Stimulated activated CD8-positive, alpha-beta memory T cell treated with anti-CD3 and anti-CD28 coated beads, Interleukin-4, amount 100 ng/mL, for 4 hours (primary cell): ENCODE measurements at places on chromosomes 5 and 9.

- no peak for DNase-seq
These were observed 103.9 kb upstream of the DAPK1 start for GRCh38 chr9:87393706-87394230.

GRCh38 chr5:58064801-58065200, 395.1 kb downstream of the PLK2 start:
- DNase-seq = no peak

GRCh38 chr5:84227236-84227635, 157.4 kb downstream of the EDIL3 start:
- no peak for DNase-seq

GRCh38 chr9:22682961-22683699, 236.5 kb downstream of the DMRTA1 start:
- no peak for DNase-seq

- no peak for DNase-seq
These were observed 11.9 kb upstream of the NR4A3 start for GRCh38 chr9:99809586-99810319.

DNA sequence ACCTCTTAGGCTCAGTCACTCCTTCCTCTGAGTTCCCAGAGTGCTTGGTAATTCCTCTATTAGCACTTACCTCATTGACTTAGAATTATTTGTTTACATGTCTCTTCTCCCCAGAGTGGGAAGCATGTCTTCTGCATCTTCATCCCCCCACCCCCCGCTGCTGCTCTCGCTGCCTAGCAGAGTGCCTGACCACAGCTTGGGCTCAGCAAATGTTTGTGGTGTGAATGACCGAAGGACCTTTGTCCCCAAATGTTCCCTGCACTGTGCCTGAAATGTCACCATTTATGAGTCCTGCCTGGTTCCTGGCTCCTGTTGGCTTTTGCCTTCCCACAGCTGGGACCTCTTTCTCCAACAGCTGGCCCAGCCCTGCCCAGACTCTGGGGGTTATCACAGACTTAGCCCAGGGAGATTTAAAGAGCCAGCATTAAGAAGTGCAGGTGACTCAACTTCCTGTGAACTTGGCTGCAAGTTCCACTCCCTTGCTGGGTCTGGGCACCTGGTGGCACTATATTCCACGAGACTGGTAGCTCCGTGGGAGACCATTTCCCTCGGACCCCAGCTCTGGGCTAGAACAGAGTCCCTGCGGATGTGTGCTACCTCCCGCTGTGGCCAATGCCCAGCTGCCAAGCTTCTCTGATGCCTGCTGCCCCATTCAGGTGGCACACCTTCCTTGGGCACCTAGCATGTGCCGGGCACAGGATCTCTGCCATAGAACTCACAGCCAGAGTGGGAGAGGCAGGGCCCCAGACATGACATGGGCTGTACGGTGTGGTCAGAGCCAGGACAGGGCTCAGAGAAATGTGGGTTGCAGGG, 1.8 kb upstream of the HMCN2 start:
- no peak for DNase-seq

DNA sequence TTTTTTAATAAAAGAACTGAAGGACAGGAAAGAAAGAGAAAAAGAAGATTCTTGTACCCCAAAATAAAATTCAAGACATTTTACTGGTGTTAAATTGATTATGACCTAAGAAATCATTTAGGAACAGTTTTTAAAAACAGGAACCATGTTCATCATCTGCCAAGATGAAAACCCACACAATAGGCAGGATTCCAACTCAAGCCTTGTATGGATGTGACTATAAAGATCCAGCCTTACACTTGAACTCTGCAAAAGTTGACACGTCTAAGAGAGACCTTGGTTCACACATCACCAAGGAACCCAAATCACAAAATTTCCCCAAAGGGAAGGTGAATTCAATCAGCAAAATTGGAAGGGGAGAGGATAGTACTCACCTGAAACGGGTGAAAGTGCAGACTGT, 82.6 kb downstream of the SMIM23 start:
- no peak for DNase-seq

GRCh38 chr9:134488331-134489280, 153.0 kb upstream of the COL5A1 start:
- DNase-seq = no peak

DNA sequence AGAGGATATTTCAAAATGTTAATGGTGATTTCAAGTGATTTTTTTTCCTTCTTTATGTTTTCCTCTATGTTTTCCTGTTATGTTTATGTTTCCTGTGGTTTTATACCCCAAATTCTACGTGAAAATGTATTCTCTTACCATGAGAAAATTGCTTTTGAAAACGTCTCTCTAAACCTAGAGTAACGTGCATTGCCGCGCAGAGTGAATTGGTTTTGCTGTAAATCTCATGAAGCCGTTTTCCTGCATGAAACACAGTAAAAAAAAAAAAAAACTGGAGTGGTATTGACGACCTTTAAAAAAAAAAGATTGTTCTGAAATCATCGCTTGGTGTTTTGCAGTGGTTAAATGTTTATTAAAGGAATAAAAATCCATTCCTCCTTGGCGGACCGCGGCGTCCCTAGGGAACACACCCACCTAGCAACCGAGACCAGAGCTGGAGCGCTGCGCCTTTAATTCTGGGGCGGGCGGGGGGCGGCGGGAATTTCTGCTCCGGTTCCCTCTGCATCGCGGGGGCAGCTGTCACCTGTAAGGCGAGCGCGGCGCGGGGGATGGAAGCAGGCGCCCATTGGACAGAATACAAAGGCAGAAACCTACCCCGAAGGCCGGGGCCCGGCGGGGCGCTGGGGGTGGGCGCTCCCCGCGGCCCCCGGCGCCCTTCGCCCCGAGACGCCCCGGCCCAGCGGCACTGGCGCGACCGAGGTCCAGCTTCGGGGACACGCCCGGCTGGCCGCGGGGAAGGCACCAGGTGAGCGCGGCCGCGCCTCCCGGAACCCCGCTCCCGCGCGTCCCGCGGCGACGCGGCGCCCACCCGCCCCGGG, at the start of gene SOWAHA:
SOWAHA (plus strand) TSS at position 522 of the 818 bp plus-strand sequence. CDS start 320 bp downstream, outside the sequence.
- no peak for DNase-seq

- no peak for DNase-seq
These were observed 119.2 kb upstream of the ICE1 start for GRCh38 chr5:5303242-5303641.

- no peak for DNase-seq
These were observed 152.3 kb downstream of the GAS1 start for GRCh38 chr9:86795047-86795442.

- DNase-seq = no peak
These were observed 125.8 kb downstream of the GALNT10 start for GRCh38 chr5:154316223-154316935.

GRCh38 chr5:141795421-141795820, 82.8 kb downstream of the PCDH1 start:
- no peak for DNase-seq

- no peak for DNase-seq
These were observed 1.5 kb downstream of the TOR2A start for GRCh38 chr9:127733614-127734013.

GRCh38 chr9:114114364-114114763, 15.3 kb upstream of the KIF12 start:
- no peak for DNase-seq

GRCh38 chr9:7900541-7900940, 101.0 kb upstream of the DMAC1 start:
- DNase-seq = no peak

DNA sequence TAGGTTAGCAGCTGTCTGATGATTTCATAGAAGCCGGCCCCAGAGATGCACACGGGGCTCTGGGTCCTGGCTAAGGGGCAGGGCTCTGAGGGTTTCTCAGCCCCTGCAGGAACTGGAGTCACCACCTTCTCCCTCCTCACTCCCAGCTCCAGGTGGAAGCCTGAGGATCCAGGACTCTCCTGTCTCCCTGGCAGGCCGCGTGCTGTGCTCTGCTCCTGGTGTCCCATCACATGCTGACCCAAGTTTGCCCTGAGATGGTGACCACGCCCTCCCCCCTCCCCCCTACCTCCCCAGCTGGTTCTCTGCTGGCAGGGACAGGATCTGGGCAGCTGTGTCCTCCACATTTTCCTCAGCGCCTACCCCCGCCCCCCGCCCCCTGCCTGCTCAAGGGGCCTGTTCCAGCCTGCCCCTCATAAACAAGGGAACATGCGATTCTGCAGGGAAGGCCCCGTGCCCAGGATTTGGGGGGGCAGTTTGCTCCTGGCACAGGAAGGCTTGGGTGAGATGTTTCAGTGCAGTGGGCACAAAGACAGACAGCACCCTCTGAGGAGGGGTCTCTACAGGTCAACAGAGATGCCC, 87.4 kb downstream of the PSD2 start:
- no peak for DNase-seq

DNA sequence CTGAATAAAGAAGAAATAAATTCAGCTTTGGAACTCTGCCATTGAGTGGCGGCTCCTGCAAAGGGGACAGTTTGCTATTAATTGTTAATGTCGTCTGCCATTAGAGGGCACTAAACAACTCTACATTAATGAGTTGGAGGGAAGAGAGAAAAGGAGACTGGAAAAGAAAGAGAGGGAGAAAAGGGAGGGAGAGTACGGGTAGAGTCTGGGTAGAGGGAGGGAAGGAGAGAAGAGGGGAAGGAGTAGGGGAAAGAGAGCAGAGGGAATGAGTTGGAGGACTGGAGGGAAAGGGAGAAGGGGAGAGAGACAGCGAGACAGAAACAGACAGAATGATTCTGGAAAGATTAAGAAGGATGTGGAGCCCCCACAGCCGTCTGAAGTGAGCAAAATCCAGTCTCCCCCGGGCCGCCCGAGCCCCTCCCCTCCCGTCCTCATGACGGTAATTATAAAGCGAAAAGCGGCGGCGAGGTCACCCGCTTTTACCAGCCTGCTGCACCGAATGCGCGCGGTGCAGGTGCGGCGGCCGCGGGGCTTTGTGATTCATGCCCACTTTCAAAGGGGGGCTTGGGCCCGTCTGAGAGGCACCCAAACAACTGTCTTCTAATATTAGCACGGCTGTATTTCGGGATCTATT, 1.9 kb upstream of the FST start:
- DNase-seq = no peak

- DNase-seq = no peak
These were observed 52.5 kb downstream of the OXCT1 start for GRCh38 chr5:41817625-41818301.

DNA sequence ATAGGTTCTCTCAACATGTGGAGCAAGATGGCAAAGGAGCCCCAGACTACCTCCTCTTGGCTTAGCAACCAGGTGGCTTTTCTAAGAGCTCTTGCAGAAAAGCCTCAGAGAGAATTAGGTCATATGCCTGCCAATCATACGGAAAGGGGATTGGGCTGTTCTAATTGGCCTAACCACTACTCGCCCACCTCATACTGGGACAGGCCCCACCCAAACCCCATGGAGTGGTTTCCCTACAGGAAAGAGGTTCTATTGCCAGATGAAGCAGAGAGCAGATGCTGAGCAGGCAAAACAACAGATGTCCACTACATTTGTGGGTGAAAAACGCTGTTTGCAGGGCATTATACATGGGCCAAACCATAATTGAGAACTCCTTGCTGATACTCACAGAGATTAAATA, 29.0 kb downstream of the ABLIM3 start:
- no peak for DNase-seq

DNA sequence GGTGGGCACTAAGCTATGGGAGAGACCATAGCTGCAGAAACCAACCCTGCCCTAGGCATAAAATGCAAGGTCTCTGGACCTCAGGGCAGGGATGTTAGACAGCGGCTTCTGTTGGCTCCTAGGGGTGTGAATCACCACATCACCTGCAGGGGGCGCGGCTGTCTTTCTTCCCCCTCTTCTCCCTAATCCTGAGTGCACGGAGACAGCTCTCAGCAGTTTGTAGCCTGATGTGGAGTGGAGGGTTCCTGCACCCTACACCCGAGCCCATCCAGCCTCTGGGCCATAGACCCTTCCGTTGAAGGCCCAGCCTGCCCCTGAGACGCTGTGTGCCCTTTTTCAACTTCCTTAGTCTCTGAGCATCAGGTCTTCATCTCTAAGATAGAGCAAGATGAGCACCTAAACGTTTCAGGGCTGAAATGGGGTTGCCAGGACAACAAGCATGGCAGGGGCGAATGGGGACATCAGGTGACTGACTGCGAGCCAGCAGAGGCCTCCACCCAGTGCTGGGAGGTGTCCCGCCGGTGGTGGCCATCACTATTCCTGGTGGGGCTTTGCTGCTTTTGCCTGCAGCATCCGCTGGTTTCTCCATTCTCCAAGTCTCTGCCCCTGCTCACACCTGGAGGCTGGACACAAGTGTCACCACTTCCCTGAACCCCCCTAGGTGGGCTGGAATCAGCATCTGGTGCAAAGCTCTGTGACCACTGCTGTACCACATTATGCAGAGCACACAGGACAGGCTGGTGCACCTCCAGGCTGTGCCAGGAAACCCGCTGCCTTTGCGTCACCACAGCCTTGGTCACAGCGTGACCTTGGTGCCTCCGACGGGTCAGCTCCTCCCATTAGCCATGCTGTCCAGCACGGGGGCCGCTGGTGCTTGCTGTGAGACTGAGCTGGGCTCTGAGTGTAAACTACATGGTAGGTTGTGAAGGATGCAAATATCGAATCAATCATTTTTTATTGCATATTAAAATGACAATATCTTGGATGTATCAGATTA, 2.5 kb upstream of the SEC16A start:
- DNase-seq = peak; percentile 81

GRCh38 chr5:88984040-88984439, 101.1 kb upstream of the MEF2C start:
- DNase-seq = no peak

- DNase-seq = no peak
These were observed 11.8 kb upstream of the EXOC3 start for GRCh38 chr5:431001-431710.

GRCh38 chr5:151141535-151141934, 16.0 kb downstream of the ANXA6 start:
- DNase-seq = no peak

DNA sequence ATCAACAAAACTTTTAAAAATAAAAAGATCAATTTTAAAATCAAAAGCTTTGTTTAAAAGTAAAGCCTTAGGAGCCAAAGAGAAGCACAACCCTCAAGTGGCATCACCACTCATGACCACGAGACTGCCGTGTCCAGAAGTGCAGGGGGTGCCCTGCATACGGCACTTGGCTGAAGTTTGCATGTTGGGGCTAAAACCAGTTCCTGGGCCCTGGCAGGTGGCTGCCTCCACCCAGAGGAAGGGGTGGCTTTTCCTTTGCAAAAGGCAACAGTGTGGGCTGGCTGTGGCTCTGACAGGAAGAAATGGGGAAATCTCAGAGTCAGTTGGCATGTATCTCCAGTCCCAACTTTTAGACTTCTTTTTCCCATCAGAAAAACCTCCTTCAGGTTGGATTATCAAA, 15.3 kb downstream of the TRMO start:
- DNase-seq = no peak

DNA sequence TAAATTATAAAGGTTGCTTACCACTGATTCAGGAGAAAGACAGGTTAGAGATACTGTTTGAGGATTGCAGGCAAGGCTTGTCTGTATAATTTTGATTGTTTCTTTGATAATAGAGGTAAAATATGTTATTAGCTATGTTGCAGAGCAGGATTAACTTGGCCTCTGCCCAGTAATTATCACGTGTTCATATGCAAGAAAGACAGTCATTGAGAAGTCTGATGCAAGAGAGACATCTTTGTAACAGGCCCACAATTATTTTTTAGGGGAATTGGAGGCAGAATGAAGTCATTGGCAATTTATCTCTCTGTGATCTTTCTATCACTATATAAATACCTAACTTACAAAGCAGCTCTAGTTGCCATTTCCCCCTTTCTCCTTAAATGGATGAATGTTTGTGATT, 46.0 kb downstream of the SLC44A1 start:
- no peak for DNase-seq
